ENCODE measurements at places on chromosomes 1 and 21.

- DNase-seq, result no peak
These were observed 406.7 kb downstream of the NTNG1 start for GRCh38 chr1:107547363-107548155.

- DNase-seq, result no peak
These were observed 104.1 kb downstream of the KCNN3 start for GRCh38 chr1:154765970-154766369.

DNA sequence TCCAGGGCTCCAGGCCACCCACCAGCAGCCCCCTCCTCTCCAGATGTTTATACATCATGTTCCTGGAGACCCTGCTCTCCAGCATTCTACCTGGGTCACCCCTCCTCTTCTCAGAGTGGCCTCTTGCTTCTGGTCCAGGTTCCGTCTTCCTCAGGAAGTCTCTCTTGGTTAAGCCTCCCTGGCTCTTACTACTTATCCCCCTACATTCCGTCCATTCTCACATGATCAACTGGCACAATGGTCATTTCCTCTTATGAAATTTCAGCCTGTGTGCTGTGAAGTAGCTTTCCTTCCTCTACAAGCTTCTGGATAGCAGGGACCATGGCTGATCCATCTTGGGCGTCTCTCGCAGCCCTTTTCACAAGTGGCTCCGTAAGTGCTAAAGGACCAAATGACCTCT lies 33.9 kb upstream of the ATP2B4 start:
- DNase-seq, result no peak

DNA sequence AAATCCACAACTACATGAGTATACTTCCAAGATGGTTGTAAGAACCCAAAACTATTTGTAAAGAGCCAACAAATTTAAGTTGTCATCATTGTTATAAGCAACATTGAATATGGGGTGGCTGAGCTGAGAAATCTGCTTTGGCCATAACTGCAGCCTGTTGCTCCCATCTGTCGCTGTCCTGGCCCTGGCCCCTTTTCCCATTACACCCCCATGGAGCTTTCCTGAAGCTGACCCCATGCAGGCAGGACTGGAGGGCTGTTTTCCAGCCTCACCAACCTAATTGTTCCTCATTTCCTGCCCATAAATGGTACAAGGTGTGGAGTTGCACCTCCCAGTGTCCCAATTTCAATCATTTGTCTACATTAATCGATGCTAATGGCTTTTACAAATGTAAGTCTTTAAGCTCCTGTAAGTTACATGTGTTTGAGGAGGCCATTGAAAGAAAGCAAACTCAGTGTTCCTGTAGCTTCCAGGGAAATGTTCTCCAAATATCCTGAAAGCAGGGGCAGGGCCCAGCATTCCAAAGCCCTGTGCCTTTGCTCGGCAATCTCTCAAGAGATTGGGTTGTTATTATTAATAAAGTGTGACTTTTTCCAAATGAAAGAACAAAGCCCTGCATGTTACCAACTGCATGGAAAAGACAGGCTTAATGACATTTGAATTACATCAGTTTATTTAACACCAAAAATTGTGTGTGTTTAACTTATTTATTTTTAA lies 545.9 kb downstream of the PLPP3 start:
- DNase-seq, result no peak

DNA sequence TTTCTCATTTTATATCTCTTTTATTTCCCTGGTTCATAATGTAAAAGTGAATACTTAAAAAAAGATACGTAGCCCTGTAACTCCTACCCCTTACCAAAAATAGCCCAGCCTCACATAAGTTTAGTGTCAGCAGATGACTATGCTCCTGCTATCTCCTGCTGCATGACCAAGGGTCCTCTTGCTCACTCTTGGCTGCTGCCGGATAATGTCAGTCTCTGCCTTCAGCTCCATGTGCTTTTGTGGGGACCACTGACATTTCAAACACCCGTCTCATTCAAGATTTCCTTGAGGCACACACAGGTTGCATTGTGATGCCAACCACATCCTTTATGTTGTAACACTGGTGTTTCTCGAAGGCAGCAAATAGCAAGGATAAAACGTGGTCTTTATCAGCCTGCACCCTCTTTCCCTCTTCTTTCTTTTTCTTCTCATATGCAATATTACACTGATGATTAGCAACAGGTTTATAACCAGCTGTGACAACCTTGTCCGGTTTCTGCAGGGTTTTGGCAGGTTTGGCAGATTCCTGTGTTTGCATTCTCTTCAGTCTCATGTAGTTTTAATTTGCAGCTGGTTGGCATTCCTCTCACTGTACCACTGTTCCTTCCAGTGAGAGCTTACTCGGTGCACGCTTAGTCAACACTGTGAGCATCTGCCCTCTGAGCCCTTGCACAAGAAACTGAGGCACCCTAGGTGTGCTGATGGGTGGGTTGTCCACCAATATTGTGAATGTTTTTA lies 62.2 kb downstream of the ZNF684 start:
- no peak for DNase-seq

GRCh38 chr1:42324398-42325013 lies 10.5 kb downstream of the FOXJ3 start:
- DNase-seq, result no peak

- DNase-seq, result no peak
These were observed 19.5 kb downstream of the AGT start for GRCh38 chr1:230694464-230694863.

DNA sequence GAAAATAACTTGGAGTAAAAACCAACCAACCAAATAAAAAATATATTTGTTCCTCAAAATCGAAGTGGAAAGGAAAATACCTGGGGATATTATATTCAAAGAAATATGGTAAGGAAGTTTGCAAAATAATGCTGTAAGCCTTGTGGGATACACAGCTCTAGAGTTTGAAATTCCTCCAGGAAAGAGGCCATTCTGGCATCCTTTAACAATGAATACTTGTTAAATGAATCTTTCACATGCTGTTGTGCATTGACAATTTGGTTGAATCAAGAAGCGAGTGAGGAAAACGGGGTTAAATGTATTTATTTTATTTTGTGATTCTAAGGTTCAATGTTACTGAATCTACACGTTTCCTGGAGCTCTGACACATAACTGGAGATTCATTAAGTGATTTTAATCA lies 30.5 kb upstream of the NTNG1 start:
- no peak for DNase-seq

GRCh38 chr1:210362526-210362925 lies 33.8 kb downstream of the HHAT start:
- no peak for DNase-seq

DNA sequence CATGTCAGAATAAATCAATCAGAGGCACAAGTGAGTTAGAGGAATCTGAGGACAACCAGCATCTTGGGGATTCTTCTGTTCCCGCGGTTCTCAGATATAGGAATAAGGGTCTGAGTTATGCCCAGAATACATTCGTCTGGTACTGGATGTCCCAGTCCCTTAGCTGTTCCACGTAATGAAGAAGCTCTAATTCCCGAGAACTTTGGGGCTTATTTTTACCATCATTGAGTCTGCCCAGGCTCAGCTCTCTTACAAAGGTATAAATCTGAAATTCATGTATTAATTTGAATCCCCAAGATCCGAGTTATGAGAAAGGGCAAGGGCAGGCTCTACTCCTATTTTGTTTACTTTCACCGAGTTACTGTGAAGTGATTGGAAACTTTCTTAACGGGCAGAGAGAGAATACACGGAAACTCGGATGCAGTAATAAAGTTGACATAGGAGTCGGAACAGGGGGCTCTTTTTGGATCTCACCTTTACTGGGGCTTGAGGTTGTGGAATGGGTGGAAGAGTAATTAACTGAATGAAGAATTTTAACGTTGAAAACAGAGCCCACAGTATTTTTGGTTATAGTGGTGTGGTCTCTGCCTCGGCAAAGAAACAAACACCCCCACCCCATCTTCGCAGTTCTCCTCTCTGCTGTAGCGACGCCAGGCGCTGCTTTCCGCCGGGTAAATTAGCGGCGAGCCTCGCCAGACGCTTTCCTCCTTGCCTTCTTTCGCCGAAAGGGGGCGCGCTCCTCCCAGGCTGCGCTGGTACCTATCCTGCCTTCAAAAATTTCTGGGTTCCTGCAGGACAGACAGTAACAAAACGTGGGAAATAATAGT lies 7.1 kb downstream of the PRRX1 start:
- peak; percentile 37 for DNase-seq

GRCh38 chr1:145886390-145886789 lies 724 bp upstream of the ANKRD35 start:
- no peak for DNase-seq

GRCh38 chr1:184555665-184556641 lies 169.1 kb downstream of the C1orf21 start:
- no peak for DNase-seq

DNA sequence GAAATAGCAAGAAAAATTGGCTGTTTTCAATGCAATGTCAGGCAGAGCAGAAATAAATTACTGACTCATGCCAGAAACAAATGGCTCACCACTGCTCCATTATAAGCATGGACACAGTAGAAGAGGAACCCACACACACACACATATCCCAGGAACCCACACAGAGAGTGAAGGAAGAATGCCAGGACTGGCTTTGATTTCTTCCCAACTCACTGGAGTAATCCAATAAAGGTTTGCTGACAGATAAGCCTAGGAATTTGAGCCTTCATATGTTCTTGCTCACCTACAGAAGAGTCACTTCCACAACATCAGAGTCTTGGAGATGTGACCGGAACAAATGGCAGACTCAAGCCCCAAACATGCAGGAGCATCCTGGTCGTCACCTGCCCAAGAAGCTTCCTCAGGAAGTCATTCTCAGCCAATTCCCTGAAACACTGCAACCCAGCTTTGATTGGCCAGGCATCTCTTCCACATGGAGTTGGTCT lies 2.2 kb downstream of the SH3BP5L start:
- no peak for DNase-seq

Measured in activated CD4-positive, alpha-beta T cell treated with anti-CD3 and anti-CD28 coated beads, Interleukin-2, amount 50 U/mL, for 16 hours (primary cell).